ENCODE measurements at places on chromosomes 3 and 15.
A peak's percentile ranks its signal among the peaks of the same experiment; 100 is the strongest.

DNA sequence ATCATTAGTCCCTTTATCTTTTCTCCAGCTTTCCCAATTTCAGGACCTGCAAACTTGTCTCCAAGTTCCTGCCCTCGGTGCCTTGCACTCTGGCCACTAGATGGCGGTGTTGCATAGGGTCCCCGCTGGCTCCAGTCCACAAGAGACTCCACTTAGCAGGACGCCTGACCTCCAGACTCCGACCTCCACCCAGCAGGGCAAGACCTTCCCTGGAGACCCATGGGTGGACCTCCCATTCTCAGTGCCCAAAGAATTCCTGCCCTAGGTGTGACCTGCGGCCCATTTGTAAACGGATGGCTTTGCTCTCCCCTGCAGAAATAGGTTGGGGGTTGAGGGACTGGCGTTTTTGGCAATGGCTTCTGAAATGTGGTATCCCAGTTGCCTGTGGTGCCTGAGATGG, 82.6 kb downstream of the LSM3 start:
- peak; percentile 61 for DNase-seq

DNA sequence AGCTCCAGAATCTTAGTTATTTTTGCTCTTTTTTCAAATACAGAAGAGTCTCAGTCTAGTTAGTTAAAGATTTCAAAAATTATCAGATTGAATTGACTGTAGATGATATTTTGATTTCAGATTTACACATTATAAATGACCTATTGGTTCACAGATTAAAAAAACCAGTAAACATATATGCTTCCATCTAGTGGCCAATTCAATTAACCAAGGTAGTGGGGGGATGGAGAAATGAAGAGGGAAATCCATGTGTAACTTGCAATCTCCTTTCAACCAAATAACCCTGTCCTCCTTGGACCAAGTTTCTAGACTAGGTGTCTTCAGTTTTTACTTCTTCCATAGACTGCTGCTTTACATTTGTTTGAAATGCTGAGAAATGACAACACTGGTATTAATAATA, 789.8 kb downstream of the ROBO1 start:
- peak; percentile 10 for DNase-seq

GRCh38 chr3:197258168-197258755, 40.1 kb downstream of the DLG1 start:
- DNase-seq = no peak

- no peak for DNase-seq
These were observed 8.1 kb upstream of the POC1A start for GRCh38 chr3:52162250-52162872.

DNA sequence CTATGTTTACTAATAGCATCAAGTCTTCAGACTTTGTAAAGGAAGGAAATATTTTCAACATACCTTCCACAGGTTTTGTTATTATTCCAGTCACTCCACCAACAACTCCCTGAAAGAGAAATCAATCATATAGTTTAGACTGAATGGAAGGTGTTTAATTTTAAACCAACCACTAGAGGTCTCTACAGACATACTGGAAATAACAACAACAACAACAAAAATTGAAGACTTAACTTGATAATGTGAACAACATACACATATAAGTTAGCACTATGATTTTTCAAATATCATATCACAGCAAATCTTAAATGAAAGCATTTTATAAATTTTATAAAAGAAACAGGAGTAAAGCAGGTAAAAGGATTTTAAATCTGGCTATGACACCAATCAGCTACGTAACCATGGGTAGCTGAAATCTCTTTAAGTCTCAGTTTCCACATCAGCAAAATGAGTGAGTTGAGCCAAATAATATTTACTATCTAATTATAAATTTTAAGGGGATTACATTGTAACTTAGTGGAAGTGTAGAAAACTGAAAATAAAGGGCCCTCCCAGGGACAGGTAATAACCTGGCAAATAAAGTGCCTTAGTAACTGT, 188.2 kb downstream of the VPS13C start:
- DNase-seq = peak; percentile 13
